Tibial nerve (tissue), 4 donors: ENCODE measurements at places on chromosomes 3 and 15. TPM values are rescaled to one million over a fixed set of nuclear protein-coding genes. Genes with fewer than 3 reads are reported as not detected.

The EFCC1 gene
- total RNA-seq: 2.0 TPM

- DNase-seq: no peak
These were observed 114.4 kb upstream of the POU1F1 start for GRCh38 chr3:87390821-87391220.

GRCh38 chr15:90320062-90320884 lies 31.8 kb upstream of the ZNF774 start:
- peak; percentile 63 for DNase-seq

DNA sequence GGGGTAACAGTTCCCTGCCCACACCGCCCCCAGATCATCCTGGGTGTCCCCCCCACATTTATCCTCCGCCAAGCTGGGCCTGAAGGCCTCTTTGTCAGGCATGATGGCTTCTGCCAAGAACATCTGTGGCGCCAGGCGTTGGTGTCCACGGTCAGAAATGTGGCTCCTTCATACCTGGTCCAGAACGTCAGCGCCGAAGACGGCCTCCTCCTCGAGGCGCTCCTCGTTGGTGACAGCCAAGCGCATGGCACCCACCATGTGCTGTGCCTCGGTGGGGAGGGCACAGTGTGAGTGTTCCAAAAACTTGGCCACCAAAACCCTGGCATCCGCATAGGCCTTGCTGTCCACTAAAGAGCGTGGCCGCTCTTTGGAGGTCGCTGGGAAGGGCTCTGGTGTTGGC lies 146.5 kb downstream of the NSMCE3 start:
- DNase-seq: no peak

DNA sequence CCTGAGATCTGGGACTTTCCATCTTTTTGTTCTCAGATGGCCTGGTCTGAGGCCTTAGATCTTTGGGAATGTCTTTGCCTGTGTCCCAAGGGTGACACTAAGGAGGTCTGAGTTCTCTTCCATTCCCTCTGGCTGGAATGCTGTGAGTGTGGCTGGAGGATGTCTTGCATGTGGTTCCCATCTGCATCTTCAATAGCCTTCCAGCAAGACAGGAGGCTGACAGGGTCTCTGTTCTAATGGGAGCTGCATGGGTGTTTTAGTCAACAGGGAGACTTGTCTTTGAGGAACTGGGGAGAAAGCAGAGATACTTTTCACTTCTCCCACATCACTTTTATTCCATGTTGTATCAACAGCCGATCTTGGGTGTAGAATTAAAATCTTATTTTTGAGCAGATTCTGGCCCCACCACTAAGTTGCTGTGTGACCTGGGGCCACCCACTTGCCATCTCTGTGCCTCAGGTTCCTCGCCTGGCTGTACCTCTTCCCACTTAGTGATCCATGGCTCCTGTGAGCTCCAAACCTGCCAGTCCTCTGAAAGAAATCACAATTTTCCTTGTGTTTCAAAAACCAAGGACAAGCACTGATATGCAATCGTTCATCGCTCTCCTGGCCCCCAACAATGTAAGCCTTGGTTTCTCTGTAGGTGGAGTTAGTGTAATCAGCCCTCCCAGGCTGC lies 75.2 kb downstream of the LSM3 start:
- no peak for DNase-seq
